ENCODE measurements at places on chromosomes 1 and 21.

DNA sequence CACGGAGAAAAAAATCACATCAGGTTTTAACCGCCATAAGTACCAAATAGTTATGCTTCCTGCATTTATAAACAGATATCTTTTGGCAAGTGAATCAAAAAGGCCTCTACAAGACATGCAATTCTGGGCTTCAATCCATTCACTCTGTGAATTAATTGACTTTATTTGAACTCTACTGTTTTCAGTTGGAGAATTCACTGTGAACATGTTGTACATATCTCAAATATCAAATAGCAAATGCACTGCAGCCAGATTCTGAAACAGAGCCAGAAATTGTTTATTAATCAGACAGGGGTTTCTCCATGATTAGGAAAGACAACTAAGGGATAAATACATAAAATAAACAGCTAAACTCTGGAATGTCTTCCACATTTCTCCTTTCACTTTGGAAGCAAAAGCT, 445.4 kb upstream of the NFIA start:
- DNase-seq, result no peak

GRCh38 chr1:58290685-58291372, 255.7 kb downstream of the OMA1 start:
- peak; percentile 50 for DNase-seq

GRCh38 chr1:31535561-31535960, 40.8 kb upstream of the TINAGL1 start:
- no peak for DNase-seq

DNA sequence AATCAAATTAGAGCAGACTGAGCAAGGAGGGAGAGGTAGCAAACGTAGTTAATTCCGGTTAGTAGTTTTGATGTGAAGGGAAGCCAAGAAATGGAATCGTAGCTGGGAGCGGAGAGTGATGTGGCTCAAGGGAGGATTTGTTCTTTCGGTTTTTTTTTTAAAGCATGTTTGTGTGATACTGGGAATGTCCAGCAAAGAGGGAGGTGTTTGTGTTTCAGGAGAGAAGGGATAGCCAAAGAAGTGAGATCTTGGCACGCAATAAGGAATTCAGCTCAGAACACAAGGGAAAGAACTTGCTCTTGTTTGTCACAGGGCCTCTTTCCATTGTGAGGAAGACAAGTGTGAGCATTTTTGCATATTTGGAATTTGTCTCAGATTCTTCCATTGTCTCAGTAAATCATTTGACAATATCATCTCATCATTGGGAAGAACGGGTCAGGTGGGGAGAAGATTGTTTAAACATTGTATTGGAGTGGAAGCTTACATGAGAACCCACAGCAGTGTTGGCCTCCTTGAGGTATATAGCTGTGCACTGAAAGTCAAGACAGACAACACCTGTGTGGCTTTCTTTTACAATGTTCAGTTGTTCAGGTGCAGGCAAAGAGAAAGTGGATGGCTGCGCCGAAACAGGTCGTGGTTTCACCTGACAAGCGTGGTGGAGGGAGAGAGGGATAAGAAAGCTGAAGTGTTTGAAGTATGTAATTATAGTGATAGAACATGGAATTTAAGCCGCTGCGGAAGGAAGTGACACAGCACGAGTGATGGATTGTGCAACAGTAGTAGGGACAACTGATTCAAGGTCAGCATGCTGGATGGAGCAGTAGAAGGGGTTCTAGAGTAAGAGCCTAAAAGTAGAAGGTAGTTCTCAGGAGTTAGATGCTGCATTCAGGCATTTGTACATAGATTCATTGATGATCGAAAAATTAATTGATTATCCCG, 25.4 kb downstream of the FMN2 start:
- no peak for DNase-seq

Measured in hindlimb muscle (tissue), 1 donor.